Lower lobe of right lung (tissue), 2 donors: ENCODE measurements at places on chromosomes 12 and 14. TPM values are rescaled to one million over a fixed set of nuclear protein-coding genes. Genes with fewer than 3 reads are reported as not detected.

Gene INHBE
- not detected for total RNA-seq

Gene ZNF891
- 2.6 TPM for total RNA-seq

Gene MORN3
- total RNA-seq = 2.1 TPM

Gene C12orf54
- total RNA-seq = 0.53 TPM

Gene GYS2
- not detected for total RNA-seq

Gene TWF1
- 60.6 TPM for total RNA-seq

Gene SCN8A
- total RNA-seq = 0.53 TPM

DNA sequence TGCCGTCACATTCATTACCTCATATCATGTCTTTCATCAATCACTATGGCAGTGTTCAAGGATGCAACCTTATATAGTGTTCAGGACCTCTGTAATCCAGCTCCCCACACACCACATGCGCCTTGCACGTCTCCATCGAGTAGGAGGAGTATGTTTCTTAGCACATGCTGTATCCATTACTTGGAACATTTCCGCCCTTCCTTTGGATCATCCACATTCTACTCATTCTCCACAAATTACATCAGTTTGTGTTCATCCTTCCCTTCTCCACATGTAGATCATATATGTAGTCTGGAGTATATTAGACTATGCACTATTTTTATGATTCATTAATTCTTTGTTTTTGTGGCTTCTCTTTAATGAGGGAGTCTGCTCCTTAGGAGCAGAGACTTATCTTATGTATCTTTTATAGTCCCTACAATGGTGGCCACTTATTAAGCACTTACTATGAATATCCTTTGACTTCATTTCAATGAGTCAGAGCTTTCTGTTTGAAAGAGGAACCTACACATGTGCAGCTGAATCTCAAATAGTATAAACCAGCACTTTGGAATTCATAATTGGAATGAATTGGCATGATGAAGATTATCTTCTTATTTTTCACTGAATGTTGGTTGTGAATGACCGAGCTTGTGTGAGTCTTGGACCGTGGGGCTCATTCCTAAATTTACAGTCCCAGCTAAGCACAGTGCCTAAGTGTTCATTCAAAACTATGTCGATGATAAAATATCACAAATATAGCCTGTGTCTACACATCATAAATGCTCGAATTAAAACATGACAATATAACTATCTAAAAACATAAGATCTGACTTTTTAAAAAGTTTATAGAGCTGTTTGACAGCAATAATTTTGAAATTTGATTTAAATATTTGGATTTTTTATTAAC, 30.2 kb upstream of the NPAS3 start:
- no peak overlapping the region for H3K27ac ChIP-seq
- no peak for DNase-seq
- H3K4me1 ChIP-seq = no peaks in the 10 kb centered on the region
- no peaks in the 10 kb centered on the region for H3K36me3 ChIP-seq
- H3K4me3 ChIP-seq = no peak overlapping the region

- no peak for DNase-seq
- no peaks in the 10 kb centered on the region for H3K27me3 ChIP-seq
- H3K4me1 ChIP-seq = no peaks in the 10 kb centered on the region
- H3K4me3 ChIP-seq = no peak overlapping the region
- H3K36me3 ChIP-seq = no peaks in the 10 kb centered on the region
- H3K27ac ChIP-seq = no peak overlapping the region
Observed at GRCh38 chr14:58882577-58883018, 244.8 kb downstream of the DACT1 start.

GRCh38 chr12:109967383-109968031, 28.7 kb downstream of the GIT2 start:
- DNase-seq = no peak
- H3K4me3 ChIP-seq = no peak overlapping the region

GRCh38 chr12:51863933-51864832, 15.7 kb upstream of the FIGNL2 start:
- peaks cover 29% of the 10 kb centered on the region for H3K4me1 ChIP-seq
- peaks cover 48% of the 10 kb centered on the region for H3K27me3 ChIP-seq
- peak overlapping the region; percentile 43 for H3K4me3 ChIP-seq
- no peak overlapping the region for H3K27ac ChIP-seq

DNA sequence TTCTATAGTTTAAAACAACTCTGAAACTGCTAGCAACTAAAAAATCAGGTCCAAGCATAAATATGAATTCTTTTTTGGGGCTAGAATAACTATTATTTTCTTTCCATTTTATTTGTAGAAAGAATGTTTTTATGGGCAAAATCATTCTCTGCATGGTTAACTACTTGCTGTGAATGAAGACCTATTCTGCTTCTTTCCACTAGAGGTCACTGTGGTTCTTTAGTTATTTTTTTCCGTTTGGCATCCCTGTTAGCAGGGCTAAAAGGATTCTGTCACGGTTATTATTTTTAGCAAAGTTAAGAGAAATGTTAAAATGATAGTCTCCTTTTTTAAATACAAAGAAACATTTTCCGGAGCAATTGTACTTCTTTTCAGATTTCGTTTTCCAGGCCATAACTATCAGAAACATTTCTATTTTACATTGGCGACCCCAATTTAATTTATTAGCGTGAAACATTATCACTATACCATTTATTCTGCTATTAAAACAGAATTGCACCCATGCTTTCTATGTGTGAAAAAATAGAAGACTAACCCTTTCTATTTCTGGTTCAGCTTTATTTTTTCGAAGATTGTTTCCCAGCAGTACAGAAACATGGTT, 404.8 kb downstream of the ATP23 start:
- H3K36me3 ChIP-seq = no peaks in the 10 kb centered on the region
- no peak overlapping the region for H3K27ac ChIP-seq
- no peak for DNase-seq
- H3K4me3 ChIP-seq = no peak overlapping the region
- no peaks in the 10 kb centered on the region for H3K4me1 ChIP-seq
- H3K27me3 ChIP-seq = no peaks in the 10 kb centered on the region

DNA sequence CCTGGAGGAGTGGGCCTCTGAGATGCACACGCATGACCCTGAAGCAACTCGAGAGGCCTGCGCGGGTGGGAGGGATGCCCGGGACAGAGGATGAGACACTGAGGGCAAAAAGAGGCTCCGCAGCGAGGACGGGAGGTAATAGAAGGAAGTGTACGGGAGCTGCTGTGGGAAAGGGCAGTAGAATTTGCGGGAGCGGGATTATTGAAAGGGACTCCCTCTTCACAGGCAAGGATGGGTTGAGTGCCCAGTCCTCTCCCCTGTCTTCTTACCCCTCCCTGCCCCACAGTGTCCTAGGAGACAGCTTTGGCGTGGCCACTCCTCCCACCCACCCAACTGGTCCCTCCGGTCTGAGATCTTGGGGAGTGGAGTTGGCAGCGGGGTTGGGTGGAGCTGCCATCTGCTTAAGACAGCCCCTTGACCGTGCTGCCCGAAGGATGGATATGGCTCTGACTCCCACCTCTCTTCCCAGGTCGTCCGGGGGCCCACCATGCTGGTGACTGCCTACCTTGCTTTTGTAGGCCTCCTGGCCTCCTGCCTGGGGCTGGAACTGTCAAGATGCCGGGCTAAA, 15.7 kb upstream of the ESPL1 start:
- peak; percentile 68 for DNase-seq
- peak overlapping the region; percentile 84 for H3K4me3 ChIP-seq
- H3K27ac ChIP-seq = peak overlapping the region; percentile 87
- no peaks in the 10 kb centered on the region for H3K27me3 ChIP-seq

GRCh38 chr12:110661337-110661972, 27.5 kb downstream of the HVCN1 start:
- no peak overlapping the region for H3K4me3 ChIP-seq
- H3K36me3 ChIP-seq = no peaks in the 10 kb centered on the region
- no peaks in the 10 kb centered on the region for H3K4me1 ChIP-seq
- peak; percentile 61 for DNase-seq

- H3K4me3 ChIP-seq = no peak overlapping the region
- H3K36me3 ChIP-seq = no peaks in the 10 kb centered on the region
- no peaks in the 10 kb centered on the region for H3K27me3 ChIP-seq
- no peaks in the 10 kb centered on the region for H3K4me1 ChIP-seq
- DNase-seq = no peak
- H3K27ac ChIP-seq = no peak overlapping the region
Observed at GRCh38 chr14:32330351-32331111, 1.4 kb downstream of the AKAP6 start.

DNA sequence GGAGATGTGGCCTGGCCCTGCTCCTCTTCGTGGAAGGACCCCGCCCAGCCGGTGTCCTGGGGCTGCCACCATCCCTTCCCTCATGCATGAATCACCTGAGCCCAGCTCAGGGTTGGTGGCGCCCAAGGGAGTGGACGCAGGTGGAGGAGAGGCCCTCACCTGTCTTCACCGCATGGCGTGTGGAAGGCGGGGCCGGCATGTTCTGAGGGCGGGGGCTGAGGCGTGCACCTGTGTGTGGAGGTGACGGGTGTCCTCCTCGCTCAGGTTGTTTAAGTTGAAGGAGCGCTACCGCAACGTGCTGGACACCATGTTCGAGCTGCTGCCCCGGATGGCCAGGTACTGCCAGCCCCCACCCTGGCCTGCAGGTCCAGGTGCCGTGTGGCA, 47.0 kb downstream of the SLC8B1 start:
- H3K27ac ChIP-seq = no peak overlapping the region
- no peak for DNase-seq
- no peak overlapping the region for H3K4me3 ChIP-seq
- H3K4me1 ChIP-seq = no peaks in the 10 kb centered on the region
- H3K27me3 ChIP-seq = no peaks in the 10 kb centered on the region

- H3K27me3 ChIP-seq = no peaks in the 10 kb centered on the region
- H3K27ac ChIP-seq = no peak overlapping the region
- H3K4me3 ChIP-seq = no peak overlapping the region
- H3K4me1 ChIP-seq = no peaks in the 10 kb centered on the region
- peaks cover 44% of the 10 kb centered on the region for H3K36me3 ChIP-seq
Observed at GRCh38 chr12:45349916-45350315, 134.0 kb downstream of the ANO6 start.

- no peaks in the 10 kb centered on the region for H3K36me3 ChIP-seq
- no peaks in the 10 kb centered on the region for H3K27me3 ChIP-seq
- no peak for DNase-seq
- no peak overlapping the region for H3K4me3 ChIP-seq
- no peaks in the 10 kb centered on the region for H3K4me1 ChIP-seq
Observed at GRCh38 chr14:29039171-29039570, 272.6 kb downstream of the FOXG1 start.

DNA sequence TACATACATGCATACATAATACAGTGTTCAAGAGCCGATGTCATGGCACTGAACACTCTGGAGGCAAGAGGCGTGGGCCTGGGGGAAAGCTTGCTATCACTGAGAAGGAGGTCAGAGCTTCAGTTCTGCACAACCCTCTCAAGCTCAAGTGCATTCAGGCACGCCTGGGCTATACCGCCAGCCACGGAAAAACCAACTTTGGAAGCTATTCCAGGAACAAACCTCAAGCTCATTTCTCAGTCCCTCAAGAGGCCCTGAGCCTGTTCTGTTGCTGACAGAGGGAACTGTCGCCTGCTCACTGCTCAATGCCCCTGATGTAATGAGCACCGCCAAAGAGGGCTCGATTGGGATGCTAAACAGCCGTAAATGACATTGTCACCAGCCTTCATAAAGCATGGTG, 9.2 kb downstream of the NOS1 start:
- no peaks in the 10 kb centered on the region for H3K27me3 ChIP-seq
- no peaks in the 10 kb centered on the region for H3K4me1 ChIP-seq
- H3K4me3 ChIP-seq = no peak overlapping the region

DNA sequence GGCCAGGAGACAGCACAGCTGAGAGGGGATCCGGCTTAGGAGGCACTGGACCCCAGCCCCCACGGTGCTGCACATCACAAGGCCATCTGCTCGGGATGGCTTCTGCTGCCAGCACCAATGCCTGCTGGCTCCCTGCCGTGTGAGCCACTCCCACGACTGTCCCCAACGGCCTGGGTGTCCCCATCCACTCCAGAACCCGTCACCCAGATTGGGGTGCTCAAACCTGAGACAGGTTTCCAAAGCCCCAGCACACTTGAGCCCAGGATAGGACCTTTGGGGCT, 102.4 kb downstream of the RFLNA start:
- peak overlapping the region; percentile 24 for H3K27ac ChIP-seq
- peaks cover 57% of the 10 kb centered on the region for H3K4me1 ChIP-seq
- H3K27me3 ChIP-seq = no peaks in the 10 kb centered on the region
- no peak overlapping the region for H3K4me3 ChIP-seq

GRCh38 chr12:53201639-53202038, 5.4 kb downstream of the ITGB7 start:
- H3K36me3 ChIP-seq = no peaks in the 10 kb centered on the region
- H3K4me1 ChIP-seq = peaks cover 25% of the 10 kb centered on the region

DNA sequence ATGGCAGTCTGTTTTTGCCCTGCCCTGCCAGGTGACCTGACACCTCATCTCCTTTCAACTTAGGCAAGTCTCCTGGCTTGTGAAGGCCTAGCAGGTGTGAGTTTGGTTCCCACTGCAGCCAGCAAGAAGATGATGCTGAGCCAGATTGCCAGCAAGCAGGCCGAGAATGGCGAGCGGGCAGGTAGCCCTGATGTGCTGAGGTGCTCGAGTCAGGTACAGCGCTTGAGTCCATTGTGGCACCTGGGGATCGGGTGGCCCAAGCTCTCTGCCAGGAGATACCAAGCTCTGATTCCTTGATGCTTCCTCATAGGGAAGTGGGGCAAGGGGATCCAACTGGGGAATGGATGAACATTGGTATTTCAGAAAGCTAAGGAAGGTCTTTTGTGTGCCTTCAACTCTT, 4.1 kb upstream of the CSAD start:
- H3K4me1 ChIP-seq = peaks cover 40% of the 10 kb centered on the region
- peaks cover 74% of the 10 kb centered on the region for H3K36me3 ChIP-seq
- no peak overlapping the region for H3K4me3 ChIP-seq

- H3K4me1 ChIP-seq = no peaks in the 10 kb centered on the region
- no peak overlapping the region for H3K27ac ChIP-seq
- DNase-seq = no peak
- H3K27me3 ChIP-seq = no peaks in the 10 kb centered on the region
Observed at GRCh38 chr12:61282790-61283575, 977.2 kb upstream of the USP15 start.
